ENCODE measurements at places on chromosomes 3 and 15. TPM values are rescaled to one million over a fixed set of nuclear protein-coding genes. Genes with fewer than 3 reads are reported as not detected.

- DNase-seq = no peak
Observed at GRCh38 chr3:134804508-134805480, 9.7 kb downstream of the EPHB1 start.

DNA sequence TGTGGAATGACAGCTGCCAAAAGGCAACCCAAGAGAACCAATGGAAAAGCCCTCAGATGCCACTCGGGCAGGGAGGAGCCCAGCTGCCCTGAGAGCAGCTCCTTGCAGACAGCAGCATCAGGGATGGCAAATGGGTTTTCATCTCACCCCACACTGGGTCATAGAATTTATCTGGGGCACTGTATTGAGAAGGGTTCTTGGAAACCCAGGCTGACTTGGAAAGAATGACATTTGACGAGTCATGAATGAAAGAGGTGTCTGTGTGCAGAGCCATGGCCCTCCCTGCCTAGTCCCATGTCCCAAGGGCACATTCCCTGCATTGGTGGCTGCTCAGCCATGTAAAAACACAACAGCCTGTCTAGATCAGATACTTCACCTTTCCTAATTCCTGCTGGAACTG is 157.9 kb upstream of the BHLHE40 start:
- peak; percentile 51 for DNase-seq

GRCh38 chr3:60424942-60425341 is 826.3 kb downstream of the FHIT start:
- DNase-seq = no peak

DNA sequence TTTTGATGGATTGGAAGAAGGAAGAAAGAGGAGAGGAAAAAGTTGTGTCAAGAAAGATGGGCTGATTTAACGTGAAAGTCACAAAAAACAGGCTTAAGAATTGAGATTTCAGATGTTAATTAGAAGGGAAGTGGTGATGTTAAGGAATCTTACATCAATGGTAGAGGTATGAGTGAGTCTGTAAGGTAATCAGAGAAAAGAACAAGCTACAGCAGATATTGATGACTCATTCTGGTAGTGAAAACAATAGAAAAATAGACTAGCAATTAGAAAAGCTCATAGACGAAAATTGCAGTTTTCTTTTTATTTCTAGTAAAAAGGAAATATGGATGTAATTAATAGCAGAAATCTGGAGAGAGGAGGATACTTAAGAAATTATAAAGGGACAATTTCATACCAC is 559.6 kb downstream of the MCTP2 start:
- no peak for DNase-seq

Gene MOBP
- not detected for total RNA-seq

Gene MNS1
- 1.4 TPM for total RNA-seq

Gene ALDH1A3
- total RNA-seq = not detected
